ENCODE measurements at places on chromosomes 1 and 21.

GRCh38 chr1:246608616-246609376 is 42.5 kb downstream of the CNST start:
- DNase-seq = peak; percentile 66

- no peak for DNase-seq
These were observed 368.7 kb upstream of the ADGRL2 start for GRCh38 chr1:81432059-81432458.

DNA sequence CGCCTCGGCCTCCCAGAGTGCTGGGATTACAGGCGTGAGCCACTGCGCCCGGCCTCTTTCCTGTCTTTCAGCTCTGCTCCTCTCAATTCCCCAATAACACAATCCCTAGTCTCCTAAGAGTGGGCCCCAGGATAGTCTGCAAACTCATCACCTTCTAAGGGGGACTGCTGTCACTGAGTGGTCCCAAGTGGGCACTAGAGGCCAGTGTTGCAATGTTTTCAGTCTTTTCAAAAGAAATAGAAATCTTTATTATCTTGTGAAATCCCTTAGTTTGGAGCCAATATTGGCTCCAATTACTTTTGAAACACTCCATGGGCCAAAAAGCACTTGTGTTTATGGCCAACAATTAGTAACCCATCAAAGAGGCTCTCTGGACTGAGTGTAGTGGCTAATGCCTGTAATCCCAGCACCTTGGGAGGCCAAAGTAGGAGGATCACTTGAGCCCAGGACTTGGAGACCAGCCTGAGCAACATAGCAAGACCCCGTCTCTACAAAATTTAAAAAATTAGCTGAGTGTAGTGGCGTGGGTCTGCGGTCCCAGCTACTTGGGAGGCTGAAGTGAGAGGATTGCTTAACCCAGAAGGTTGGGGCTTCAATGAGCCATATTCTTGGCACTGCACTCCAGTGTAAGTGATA is 28.6 kb upstream of the ZNF697 start:
- DNase-seq = no peak

GRCh38 chr1:11337580-11338073 is 64.6 kb downstream of the UBIAD1 start:
- DNase-seq = no peak

- DNase-seq = no peak
These were observed 64.5 kb upstream of the SCCPDH start for GRCh38 chr1:246659594-246660140.

All from AG04449 (cell line).